Activated T-helper 1 cell treated with anti-CD3 and anti-CD28 coated beads, Interleukin-12 subunit alpha, Interleukin-12 subunit beta, Interleukin-2, Interleukin-4 antibody, amounts not matched to agents 30 ng/mL and 10 ng/mL and 1 ng/mL, durations not matched to agents 14 hours and 24 hours and 36 hours (primary cell): ENCODE measurements at places on chromosomes 1 and 21. TPM values are rescaled to one million over a fixed set of nuclear protein-coding genes. Genes with fewer than 3 reads are reported as not detected.

The GPR25 gene
- not detected in 2 replicates for total RNA-seq

The FMO4 gene
- 0.39 and 1.5 TPM in 2 replicates for total RNA-seq

The RBM11 gene
- 0.66 and 0.86 TPM in 2 replicates for total RNA-seq

The PODN gene
- not detected in 2 replicates for total RNA-seq

The GPR3 gene
- total RNA-seq: 3.2 and 4.0 TPM in 2 replicates

The CLCA1 gene
- total RNA-seq: not detected in 2 replicates

The GREM2 gene
- total RNA-seq: 0.05 TPM in 2 replicates

The B3GALT2 gene
- total RNA-seq: 0.13 TPM in 1 of 2 replicates, not detected in the other

The MLLT11 gene
- total RNA-seq: 3.5 and 3.7 TPM in 2 replicates

The CATSPERE gene
- 0.08 and 0.17 TPM in 2 replicates for total RNA-seq

The KLF17 gene
- total RNA-seq: not detected in 2 replicates
